GM23338 (cell line): ENCODE measurements at places on chromosomes 13 and 19. TPM values are rescaled to one million over a fixed set of nuclear protein-coding genes. Genes with fewer than 3 reads are reported as not detected.

DNA sequence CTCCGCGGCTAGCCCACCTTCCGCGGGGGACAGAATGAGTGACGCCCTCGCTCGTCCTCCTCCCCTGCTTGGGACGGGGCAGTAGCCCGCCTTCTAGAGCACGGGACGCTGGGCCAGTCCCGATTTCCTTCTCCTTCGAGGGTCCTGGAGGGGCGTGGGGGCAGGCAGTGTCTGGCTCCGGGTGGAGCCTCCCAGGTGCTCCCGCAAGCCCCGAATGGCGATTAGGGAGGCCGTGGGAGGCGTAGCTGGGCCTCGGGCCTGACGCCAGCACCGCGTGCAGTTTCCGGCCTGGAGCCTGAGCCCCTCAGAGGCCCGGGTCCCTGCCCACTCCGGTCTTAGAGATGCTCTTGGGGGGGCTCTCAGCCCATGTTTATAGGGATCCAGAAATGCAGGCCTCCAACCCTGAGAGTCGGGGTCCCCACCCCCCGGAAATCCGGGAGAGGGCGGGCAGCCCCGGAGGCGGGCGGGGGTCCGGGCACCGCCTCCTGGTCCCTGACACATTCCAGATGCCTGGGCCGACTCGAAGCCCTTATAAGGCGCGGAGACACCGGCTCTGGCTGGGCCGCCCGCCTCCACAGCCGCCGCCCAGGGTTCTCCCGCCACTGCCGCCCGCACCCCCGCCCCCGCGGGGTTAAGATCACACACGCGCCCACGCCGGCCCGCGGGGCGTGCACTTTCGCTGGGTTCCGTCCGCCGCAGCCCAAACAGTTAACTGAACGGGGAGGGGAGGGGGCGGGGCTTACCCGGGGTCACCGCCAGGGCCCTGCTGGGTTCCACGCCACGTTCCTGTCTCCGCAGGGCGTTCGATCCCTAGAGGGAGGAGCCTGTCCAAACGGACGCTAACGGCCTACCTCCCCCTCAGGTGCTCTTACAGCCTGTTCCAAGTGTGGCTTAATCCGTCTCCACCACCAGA, 1.5 kb downstream of the MYADM start:
- no peaks in the 10 kb centered on the region for H3K27me3 ChIP-seq
- peak overlapping the region; percentile 98 for H3K27ac ChIP-seq
- peak; percentile 94 for DNase-seq
- peaks cover 11% of the 10 kb centered on the region; the same call in 1 of the 2 replicates for H3K36me3 ChIP-seq
- H3K4me1 ChIP-seq: peaks cover 27% of the 10 kb centered on the region

DNA sequence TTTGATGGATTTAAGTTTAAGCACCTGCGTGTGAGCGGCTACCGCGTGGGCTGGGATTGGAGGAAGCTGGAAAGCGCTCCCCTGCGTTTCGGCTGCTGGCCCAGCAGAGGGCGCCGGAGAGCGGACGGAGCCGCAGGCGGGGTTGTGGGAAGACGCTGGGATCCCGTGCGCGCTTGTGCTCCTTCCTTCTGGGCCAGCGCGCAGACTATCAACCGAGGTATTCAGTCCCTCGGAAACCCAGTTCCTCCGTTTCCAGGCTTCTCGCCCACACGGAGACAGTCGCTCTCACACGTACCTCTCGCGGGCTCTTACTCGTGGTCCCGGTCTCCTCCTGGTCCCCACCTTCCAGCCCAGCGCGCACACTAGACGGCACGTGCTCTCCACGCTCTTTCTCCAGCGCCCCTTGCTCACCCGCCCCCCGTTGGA, 28.8 kb downstream of the EPN1 start:
- peak; percentile 86 for DNase-seq
- H3K4me3 ChIP-seq: no peak overlapping the region
- H3K27ac ChIP-seq: no peak overlapping the region
- H3K36me3 ChIP-seq: no peaks in the 10 kb centered on the region

DNA sequence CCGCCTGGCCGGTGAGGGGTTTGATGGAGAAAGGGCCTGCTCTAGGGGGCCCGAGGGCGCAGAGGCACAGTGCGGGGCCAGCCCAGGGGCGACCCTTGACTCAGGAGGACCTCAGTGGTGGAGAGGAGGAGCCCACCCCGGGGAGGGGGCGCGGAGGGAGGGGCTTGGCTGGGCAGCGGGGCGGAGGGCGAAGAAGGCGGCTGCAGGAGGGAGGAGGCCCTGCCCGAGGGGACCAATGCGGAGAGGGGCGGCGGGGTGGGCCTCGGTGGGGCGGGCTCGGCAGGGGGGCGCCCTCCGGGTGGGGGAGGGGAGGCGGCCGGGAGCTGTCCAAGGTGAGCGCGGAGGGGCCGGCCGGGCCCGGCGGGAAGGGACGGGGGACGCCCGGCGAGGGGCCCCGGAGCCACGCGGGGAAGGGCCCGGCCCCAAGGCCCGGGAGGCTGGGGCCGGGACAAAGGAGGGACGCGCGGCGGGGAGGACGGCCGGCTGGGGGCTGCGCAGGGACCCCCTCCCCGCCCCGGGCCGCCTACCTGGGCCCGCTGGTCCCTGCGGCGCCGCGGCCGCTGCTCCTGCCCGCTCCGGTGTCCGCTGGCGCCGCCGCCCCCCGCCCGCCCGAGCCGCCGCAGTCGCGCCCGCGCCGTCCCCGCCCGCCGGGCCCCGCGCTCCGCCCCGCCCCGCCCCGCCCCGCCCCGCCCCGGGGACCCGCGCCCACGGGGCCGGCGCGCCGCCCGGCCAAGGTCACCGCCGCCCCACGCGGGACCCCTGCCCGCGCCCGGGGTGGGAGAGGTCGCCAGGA, at the start of gene DIRAS1:
TSS of gene DIRAS1 (minus strand) at position 596 of the 793 bp plus-strand sequence. CDS start 3,566 bp downstream, outside the sequence.
- no peak within 1 kb of the TSS for H3K27ac ChIP-seq
- DNase-seq: peak; percentile 60
- H3K27me3 ChIP-seq: 0 out of 2 replicates have a peak, but pooled peaks cover 6% of the 10 kb centered on the region

- no peak overlapping the region for H3K27ac ChIP-seq
- no peaks in the 10 kb centered on the region for H3K4me1 ChIP-seq
- H3K27me3 ChIP-seq: no peaks in the 10 kb centered on the region
- no peak for DNase-seq
- no peak overlapping the region for H3K4me3 ChIP-seq
- H3K36me3 ChIP-seq: no peaks in the 10 kb centered on the region
Measured at GRCh38 chr13:75647126-75647784, 11.1 kb downstream of the LMO7 start.

Gene MAP1S
- 67.6 and 102 TPM in 2 replicates for total RNA-seq

DNA sequence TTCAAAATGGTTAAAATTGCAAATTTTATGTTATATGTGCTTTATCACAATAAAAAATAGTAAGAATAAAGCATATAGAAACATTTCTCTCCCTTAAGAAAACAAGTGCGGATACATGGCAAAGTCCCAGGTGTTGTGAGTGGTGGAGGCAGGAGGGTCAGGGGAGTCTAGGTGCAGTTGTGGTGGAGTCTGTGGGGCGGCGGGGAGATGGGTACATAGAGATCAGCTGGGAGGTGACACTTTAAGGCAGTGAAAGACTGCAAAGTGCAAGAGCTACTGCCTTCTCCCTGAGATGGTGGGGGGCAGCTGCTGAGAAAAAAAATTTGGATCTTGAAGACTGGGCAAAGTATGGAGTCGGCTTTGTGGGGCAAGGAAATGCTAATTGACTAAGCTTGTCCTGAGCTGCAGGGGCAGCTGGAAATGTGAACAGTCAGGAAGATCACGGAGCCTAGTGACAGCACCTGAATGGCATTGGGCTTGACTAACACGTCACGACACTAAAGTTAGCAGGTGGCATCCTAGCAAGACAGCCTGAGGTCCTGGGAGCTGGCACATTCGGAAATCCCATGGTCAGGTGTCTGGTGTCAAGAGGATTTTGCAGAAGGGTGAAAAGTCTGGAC, 72.9 kb upstream of the IRS2 start:
- H3K27ac ChIP-seq: no peak overlapping the region
- peaks cover 9% of the 10 kb centered on the region; the same call in 1 of the 2 replicates for H3K4me1 ChIP-seq
- DNase-seq: no peak
- no peak overlapping the region for H3K4me3 ChIP-seq
- H3K36me3 ChIP-seq: no peaks in the 10 kb centered on the region

GRCh38 chr13:101394605-101395004, 21.7 kb downstream of the NALCN start:
- H3K27me3 ChIP-seq: no peaks in the 10 kb centered on the region
- no peak overlapping the region for H3K4me3 ChIP-seq
- no peak overlapping the region for H3K27ac ChIP-seq

DNA sequence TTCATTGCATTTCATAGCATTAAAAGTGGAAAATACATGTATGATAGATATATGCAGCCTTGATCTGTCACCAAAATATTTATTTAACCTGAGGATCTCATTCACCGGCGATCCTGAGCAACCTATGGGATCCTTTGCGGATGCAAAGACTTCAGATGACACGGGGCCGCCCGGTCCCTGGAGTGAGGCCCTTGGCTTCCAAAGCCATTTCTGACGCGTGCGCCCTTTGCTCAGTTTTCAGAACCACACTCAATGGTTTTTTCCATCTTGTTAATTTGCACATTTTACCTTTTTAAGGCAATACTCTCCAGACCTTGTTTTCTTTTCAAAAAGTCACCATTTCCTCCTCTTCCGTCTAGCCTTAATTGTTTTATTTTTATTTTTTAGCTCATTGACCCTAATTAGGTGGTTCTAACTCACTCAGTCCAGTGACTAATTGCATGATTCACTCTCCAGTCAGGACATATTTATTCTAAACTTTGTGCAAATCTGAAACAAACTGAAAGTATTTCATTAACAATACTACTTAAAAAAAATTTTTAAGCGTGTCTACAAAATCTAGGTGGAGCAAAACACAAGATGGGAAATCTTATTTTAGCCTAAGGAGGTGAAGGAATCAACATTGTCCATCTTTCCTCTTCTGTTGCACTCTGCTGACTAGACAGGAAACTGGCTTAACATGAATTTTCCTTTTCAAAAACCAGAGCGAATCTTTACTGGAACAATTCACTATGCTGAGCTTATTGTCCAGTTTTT, 47.9 kb downstream of the COL4A1 start:
- H3K4me1 ChIP-seq: peaks cover 16% of the 10 kb centered on the region; the same call in 1 of the 2 replicates
- H3K36me3 ChIP-seq: no peaks in the 10 kb centered on the region
- H3K4me3 ChIP-seq: no peak overlapping the region

- peaks cover 63% of the 10 kb centered on the region for H3K27me3 ChIP-seq
- peak within 1 kb of the TSS; percentile 24 for H3K4me3 ChIP-seq
Measured at GRCh38 chr19:55075371-55075998, at the start of gene EPS8L1. Gene EPS8L1, plus strand, starts transcription at chr19:55075869. Its CDS starts 576 bp downstream, at chr19:55076445.
